ENCODE measurements at places on chromosomes 6 and 20. TPM values are rescaled to one million over a fixed set of nuclear protein-coding genes. Genes with fewer than 3 reads are reported as not detected.
A peak's percentile ranks its signal among the peaks of the same experiment; 100 is the strongest.

GRCh38 chr20:40956542-40957264, 71.9 kb upstream of the TOP1 start:
- no peak for DNase-seq

DNA sequence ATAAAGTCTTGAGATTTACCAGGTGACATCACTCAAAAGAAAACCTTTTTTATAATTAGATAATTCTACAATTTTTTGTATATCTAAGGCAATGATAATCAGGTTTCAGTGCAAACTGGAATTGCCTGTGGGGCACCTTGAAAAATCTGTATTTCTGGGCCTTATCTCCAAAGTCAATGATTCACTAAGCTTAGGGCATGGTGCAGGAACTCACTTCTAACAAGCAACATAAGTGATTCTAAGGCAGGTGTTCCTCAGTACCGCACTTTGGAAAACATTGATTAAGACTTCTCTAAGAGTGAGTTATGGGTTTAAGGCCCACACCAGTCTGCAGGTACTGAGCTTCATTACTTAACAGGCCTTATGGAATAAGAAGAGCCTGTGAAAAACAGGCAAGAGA, 115.3 kb downstream of the COL12A1 start:
- DNase-seq: no peak

DNA sequence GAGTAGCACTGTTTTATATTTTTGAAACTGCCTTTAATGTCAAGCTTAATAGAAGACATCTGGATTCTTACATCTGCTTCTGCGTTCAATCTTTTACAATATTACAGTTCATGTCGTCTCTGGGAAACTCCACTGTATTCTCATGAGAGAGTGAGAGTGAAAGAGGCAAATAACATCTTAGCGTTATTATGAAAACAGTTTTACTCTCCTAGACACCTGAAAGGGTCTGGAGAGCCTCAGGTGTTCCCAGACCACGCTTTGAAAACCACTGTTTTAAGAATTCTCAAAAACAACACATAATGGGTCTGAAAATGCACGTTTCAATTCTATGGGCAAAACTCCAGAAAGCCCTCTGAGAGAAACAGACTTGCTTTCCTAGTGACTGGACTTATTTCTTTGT, 63.3 kb downstream of the ARHGAP18 start:
- DNase-seq: no peak

- no peak for DNase-seq
Measured at GRCh38 chr6:158080849-158081656, 87.0 kb downstream of the SERAC1 start.

DNA sequence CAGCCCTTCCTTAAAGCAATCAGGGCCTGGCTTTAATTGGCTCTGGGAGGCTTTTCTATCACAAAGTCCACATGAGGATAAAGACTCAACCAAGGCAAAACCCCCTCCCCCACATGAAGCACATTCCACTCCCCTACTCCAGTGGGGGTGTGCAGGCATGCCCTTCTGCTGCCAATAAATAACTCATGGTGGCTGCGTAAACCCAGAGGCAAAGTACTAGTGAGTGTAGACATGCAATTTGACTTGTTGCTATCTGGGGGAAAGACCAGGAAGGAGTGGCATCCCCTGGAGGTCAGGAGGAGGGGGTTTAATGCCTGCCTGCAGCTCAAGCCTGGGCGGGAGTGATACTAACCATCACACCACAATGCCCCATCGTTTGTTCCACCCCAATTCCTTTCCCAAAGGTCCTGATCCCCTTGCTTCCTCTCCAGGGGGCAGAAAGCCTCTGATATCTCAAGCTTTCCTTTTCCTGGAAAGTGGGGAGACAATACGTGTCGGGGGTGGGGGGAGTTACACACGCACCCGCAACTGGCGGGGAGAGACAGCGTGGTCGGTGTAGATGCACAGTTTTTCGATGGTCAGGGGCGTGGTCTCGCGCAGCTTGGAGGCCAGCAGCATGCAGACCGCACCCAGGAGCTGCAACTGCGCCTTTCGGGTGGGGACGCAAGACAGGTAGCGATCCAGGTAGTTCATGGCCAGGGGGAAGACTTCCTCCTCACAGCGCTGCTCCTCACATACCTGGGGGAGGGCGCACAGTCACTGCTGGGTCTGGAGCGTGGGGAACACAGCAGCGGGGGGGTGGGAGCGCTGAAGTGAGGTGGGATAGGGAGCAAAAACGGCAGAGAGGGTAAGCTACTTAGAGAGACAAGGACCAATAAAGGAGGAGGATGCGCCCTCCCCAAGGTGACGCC, 1.5 kb downstream of the CCND3 start:
- DNase-seq: peak; percentile 29

GRCh38 chr6:29724937-29725869, 2.0 kb downstream of the HLA-F start:
- no peak for DNase-seq

DNA sequence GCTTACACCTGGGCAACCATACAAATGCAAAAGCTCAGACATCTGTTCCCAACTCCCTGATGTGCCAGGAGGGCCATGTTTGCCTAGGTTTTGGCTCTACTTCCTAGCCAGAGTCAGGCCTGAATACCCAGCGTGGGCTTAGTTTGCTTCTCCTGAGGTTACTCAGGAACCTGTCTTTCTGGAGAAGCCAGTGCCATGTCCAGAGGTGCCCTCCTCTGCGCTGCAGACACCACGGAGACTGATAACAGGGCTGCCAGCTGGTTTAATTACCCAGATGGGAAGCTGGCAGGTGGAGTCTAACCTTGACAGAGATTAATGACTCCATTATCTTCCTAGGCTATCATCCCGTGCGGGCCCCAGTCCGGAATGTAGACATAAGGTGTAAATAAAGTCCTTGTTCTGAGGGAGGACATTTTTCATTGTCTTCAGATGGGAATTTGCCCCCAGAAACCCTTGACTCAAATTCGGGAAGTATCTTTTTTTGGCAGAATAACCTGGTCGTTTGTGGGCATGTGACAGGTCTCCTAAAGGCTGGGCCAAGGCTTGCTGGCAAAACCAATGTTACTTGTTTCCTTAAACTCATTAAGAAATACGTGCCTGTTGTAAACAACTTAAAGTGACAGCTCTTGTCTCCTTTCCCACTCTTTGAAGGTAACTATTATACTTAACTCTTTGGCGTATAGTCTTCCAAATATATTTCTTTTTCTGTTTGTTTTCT, 29.2 kb upstream of the ZNFX1 start:
- DNase-seq: no peak

DNA sequence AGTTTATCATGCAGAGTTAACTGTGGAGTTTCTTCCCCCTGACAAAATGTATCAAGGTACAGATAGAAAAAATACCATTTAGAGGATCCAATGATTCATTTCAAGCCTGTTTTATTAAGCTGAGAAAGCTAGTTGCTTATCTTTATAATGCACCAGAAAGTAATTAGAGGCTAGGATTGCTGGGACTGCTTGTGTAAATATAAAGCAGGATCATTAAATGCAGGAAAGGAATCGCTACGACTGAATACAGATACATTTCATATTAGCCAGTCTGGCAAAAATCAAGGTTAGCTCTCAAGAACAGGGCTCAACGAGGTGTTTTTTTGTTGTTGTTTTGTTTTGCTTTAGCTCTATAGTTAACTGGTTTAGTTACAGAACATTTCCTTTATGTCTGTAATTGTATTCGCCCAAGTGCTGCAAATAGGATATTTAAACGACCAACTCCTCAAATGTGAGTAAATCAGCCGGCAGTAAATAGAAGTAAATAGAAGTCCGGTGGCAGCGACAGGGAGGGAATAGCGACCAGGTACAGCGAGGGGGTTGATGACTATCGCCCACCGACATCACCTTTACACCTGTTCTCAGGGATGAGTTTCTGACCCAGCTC, 748 bp downstream of the UBE2J1 start:
- no peak for DNase-seq

DNA sequence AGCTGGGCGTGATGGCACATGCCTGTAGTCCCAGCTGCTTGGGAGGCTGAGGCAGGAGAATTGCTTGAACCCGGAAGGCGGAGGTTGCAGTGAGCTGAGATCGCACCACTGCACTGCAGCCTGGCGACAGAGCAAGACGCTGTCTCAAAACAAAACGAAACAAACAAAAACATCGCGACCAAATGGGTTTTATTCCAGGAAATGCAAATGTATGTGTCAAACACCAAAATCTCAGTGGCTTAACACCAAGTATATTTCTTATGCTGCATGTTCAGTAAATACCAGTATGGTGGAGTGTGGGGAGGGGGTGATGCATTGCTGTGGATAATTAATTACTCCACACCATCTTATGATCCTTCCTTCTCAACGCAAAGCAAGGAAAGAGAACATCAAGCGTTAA, 28.1 kb downstream of the ACTR5 start:
- DNase-seq: no peak

- DNase-seq: no peak
Measured at GRCh38 chr6:1945235-1945832, 300.1 kb downstream of the GMDS start.

DNA sequence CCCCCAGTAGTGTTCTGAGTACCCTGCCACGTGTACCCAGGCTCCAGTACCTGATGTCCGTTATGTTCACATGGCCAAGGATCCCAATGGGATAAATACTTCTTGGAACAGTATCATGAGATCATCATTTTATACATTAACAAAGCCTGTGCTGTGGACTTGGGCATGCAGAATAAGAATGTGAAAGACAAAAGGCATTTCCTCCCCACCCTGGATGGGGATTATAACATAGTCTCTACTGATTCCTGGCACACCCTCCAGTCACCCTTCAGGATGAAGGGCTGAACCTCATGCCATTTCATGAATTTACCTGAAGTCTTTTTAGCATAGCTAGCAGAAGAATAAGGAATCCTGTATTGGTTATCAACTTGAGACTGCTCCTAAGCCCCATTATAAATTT, 2.8 kb downstream of the TNFRSF21 start:
- DNase-seq: no peak

GRCh38 chr20:49785852-49786175, 26.8 kb upstream of the SLC9A8 start:
- DNase-seq: no peak

DNA sequence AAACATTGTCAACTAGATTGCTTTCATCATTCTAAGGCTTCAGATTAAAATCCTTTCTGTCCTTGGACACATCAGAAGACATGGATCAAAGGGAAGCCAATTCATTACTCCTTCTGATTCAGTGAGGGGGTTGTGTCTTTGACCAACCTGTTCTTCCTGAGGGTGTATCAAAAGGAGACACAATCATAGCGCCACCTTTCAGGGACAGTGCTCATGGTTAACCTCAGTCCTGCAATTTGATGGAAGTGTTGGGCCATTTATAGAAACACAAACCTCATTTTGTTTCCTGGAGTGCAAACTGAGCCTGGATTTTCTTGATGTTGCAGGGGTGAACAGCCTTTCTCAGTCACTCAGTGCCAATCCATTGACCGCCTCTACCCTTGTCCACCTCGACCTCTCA, 163.9 kb upstream of the SCGN start:
- no peak for DNase-seq

DNA sequence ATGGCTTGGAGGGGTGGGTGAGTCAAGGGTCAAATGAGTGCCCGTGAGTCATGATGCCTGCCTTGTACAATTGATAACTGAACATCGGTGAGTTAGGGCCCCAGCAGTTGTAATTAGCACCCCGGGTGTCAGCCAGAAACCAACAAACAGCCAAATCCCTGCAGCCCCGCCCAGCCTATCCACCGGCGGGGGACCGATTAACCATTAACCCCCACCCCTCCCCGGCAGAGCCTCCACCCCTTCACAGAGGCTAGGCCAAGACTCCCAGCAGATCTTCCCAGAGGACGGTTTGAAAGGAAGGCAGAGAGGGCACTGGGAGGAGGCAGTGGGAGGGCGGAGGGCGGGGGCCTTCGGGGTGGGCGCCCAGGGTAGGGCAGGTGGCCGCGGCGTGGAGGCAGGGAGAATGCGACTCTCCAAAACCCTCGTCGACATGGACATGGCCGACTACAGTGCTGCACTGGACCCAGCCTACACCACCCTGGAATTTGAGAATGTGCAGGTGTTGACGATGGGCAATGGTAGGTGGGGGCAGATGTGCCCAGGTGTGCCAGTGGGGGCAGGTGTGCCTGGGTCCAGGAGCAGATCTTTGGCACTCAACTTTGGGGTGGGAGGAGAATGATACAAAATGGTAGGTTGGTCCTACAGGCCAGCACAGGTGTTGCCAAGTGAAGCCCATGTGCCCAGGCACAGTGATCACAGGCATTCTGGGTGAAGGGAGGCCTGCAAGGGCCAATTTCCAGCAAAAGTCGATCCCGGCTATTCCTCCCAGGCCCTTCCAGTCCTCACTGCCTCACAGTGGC, 45.7 kb downstream of the HNF4A start:
- DNase-seq: peak; percentile 53

GRCh38 chr6:106051226-106051625, 34.9 kb upstream of the PRDM1 start:
- no peak for DNase-seq

DNA sequence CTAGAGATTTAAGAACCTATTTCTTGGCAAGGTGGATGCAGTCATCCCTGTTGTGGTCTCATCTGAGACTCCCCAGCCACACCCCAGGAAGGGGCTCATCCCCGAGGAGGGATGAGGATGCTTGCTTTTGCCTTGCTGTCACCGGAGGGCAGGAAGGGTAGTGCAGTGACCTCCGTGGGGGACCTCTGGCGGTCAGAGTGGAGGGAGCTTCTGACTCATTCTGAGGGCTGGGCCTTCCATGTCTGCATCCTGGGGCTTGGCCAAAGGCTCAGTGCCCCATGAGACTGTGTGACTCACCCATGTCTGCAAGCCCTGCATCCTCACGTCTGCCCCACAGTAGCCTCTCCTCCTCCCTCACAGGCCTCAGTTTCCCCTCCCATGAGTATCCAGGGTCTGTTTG, 38.7 kb downstream of the UQCC2 start:
- peak; percentile 94 for DNase-seq

- DNase-seq: no peak
Measured at GRCh38 chr6:106421496-106421895, 61.0 kb downstream of the CRYBG1 start.

- DNase-seq: no peak
Measured at GRCh38 chr6:139433631-139434419, 59.4 kb upstream of the CITED2 start.

DNA sequence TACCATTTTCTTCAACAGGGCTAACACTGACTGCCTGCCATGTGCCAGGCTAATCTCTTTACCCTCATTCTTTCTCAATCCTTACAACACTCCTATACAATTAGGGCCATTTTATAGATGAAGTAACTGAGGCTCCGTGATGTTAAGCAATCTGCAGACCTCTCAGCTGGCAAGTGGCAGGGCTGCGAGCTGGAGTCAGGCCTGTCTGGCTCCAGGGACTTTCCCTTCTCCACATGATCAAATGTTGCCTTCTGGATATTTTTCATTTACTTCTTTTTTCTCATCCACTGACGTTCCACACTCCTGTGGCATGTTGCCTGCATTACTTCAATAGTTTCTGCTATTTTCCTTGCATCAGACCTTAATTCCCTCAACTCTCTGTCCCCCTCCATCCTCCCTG, 55.2 kb upstream of the TAGAP start:
- DNase-seq: no peak

GRCh38 chr6:126148853-126149252, 162.5 kb downstream of the TRMT11 start:
- DNase-seq: no peak

FOXS1 gene
- not detected for total RNA-seq

MICB gene
- total RNA-seq: 64.3 TPM

PRRT1 gene
- 2.9 TPM for total RNA-seq

TP53INP2 gene
- total RNA-seq: 5.0 TPM

GSTA1 gene
- not detected for total RNA-seq

KCNQ5 gene
- 0.10 TPM for total RNA-seq

ZNF831 gene
- total RNA-seq: not detected

All from Calu3 (cell line).